ENCODE measurements at places on chromosomes 1 and 21. TPM values are rescaled to one million over a fixed set of nuclear protein-coding genes. Genes with fewer than 3 reads are reported as not detected.

- peak; percentile 80 for DNase-seq
These were observed 56.2 kb downstream of the ST3GAL3 start for GRCh38 chr1:43763497-43763973.

DNA sequence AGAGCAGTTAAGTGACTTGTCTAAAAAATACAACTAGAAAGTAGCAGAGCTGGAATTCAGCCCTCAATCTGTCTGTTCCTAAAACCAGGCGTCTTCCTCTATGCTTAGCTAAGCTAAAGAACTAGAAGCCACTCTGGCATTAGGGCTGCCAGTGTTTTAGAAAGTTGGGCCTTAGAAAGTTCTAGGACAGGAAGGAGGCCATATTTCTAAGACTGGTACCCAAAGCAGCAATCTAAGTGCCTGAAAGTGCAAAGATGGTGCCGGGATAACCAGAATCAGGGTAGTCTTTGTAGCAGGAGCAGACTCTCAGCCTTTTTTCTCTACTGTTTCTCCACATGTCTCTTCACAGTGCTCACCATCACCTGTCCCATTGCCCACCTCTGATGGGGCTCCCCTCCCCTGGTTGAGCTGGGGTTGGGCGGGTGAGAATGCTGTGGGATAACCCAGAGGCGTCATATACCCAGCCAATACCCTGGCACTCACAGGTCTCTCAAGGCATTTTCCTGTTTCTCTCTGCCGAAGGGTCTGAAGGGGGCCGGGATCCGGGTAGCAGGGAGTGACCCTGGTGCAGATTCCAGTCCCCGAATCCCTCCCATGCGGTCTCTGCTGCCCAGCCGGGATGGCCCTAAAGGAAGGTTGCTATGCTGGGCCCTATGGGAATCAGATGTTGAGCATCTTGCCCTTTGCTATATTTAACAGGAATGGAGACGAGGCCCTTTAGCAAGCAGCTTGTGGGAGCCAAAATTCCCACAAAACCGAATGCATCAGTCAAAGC is 1.1 kb upstream of the RCSD1 start:
- no peak for DNase-seq

DNA sequence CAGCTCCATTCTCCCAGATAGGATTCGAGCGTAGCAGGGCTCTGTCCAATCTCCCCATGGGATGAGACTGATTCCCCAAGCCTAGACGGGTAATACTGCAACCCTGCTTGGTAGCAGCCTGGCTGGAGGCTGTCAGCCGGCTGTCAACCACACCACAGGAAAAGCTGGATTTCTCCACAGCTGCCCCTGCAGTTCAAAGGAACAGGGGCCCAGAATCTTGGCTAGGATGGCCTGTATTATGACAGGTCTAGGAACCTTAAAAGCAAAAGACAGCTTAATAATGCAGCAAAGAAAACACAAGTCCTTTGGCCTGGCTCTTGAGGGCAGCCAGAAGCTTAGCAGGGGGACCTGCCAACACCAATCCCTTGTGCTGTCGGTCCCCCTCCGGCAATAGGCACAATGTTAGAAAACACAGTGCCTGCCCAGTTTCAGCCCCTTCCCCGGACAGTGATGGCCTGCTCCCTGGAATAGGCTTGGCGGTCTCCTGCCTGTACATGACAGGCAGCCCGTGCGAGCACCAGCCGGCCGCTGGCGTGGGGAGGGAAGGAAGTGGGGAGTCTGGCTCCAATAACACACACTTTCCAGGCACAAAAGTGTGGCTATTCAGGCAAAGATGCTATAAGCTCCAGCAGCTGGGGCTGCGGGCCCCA is 90.5 kb downstream of the TRABD2B start:
- no peak for DNase-seq

GRCh38 chr1:152968248-152968647 is 2.2 kb upstream of the SPRR4 start:
- DNase-seq = no peak

DNA sequence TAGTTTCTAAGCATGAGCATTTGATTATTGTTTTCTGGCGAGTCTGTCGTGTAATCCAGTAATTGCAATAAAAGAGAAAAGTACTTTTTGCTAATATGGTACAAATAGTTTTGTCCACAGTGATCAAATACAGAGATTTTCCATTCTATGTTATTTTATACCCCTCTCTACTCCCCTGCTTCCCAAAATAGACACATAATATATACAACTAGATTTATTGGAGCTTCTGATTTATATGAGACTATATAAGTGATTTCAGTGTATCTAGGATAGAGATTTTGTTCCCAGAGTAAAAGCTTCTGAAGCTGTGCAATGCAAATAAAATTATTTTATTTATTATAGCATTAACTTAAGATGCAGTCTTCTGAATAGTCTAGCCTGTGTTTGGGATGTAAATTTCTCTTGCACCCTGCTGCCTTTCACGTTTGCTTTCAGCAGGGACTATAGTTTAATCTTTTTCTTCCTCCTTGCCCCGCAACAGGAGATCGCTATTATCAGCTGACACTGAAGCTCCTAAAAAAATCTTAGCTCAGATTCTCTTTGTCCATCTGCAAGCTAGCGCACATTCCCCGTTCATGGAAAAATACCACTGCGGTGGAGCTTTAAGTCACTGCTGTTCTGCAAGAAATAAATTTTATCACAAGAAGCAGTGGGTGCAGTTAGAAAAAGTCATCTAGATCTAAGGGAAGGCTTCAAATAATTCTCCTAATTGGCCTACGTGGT is 273.3 kb downstream of the DISC1 start:
- DNase-seq = no peak

GRCh38 chr1:222049176-222049575 is 307.3 kb upstream of the DUSP10 start:
- no peak for DNase-seq

DNA sequence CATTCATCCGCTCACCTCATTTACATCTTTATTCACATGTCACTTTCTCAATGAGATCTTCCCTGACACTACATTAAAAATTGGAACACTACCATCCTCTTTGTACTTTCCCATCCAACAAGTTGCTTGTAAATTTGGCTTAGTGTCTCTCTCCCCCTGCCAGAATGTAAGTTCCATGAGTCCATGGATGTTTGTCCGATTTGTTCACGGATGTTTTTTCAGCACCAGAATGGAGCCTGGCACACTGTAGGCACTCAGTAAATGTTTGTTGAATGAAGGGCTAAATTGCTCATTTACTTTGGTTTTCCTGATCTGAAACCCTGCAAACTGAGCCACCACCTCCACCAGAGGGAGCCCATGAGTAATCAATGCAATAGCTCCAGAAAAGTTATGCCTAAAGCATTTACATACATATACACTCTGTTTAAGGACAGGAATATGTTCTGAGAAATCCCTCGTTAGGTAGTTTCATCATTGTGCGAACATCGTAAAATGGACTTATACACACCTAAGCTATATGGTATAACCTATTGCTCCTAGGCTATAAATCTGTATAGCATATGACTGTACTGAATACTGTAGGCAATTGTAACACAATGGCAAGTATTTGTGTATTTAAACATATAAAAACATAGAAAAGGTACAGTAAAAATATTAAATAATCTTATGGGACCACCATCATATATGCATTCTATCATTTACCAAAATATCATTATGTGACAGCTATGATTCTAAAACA is 2.8 kb upstream of the EYA3 start:
- DNase-seq = peak; percentile 79

- no peak for DNase-seq
These were observed 609.1 kb upstream of the USP24 start for GRCh38 chr1:55824251-55824640.

- DNase-seq = no peak
These were observed 9.1 kb downstream of the PRPF38A start for GRCh38 chr1:52413410-52413989.

DNA sequence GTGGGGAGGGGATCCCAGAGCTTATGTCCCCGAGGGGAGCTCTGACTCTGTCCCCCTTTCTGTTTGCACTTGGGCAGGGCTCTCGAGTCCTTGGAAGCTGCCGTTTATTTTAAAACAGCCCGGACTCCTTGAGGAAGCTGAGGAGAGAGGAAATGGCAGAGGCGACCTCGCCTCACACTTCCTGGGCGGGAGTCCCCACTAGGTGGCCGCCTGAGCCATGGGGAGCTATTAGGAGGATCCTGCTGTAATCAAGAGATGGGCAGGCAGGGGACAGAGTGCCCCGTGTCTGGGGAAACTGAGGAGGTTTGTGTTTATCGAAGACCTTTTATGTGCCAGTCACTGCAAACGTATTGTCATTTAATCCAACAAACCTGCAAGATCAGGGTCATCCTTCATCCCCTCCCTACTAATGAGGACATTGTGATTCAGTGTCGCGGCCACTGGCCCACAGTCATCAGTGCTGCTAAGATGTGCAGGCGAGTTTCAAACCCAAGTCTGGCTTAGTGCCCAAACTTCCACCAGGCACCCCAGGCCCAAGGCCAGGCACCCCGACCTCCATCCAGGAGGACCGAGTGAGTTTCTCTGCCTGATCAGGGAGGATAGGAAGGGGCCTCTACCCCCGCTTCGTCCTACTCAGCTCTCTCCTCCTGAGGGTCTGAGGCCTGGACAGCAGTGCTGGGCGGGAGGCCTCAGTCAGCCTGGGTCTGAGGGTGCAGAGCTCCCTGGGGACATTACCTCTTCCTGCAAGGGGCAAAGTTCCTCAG is 316.9 kb upstream of the VAMP3 start:
- DNase-seq = peak; percentile 8

- DNase-seq = no peak
These were observed 4.7 kb upstream of the PLPP3 start for GRCh38 chr1:56583957-56584468.

DNA sequence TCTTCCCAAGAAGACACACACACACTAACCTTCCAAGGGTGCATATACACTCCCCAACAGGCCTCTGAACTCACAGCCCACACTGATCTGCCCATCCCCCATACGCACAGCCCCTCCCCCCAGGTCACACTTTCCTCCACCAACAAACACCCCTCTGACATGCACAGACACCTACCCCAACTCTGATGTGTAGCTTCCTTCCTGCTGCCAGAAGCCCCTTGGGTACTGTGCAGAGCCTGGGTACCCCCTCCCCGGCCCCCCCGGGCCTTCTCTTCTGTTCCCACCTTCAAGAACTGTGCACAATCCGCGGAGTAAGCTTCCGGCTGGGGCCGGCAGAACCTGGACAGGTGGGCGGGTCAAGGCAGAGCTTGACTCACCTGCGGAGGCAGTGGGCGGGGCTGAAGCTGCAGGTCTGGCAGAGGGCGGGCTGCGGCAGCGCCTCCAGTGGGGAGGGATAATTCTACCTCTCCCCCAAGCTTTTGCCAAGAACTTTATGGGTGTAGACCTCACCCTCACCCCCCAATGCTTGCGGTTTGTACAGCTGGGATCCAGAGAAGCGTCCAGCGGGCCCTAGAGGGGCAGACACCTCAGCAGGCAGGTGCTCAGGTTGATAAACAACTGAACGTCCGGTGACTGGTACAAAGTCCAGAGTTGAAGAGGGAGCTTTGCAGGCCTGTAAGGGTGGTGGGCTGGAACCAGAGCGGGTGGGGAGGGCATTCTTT is at the start of gene C1orf210:
Gene C1orf210 (minus strand): TSS at position 313 of the 722 bp plus-strand sequence. CDS start 2,311 bp downstream, outside the sequence.
- DNase-seq = no peak

DNA sequence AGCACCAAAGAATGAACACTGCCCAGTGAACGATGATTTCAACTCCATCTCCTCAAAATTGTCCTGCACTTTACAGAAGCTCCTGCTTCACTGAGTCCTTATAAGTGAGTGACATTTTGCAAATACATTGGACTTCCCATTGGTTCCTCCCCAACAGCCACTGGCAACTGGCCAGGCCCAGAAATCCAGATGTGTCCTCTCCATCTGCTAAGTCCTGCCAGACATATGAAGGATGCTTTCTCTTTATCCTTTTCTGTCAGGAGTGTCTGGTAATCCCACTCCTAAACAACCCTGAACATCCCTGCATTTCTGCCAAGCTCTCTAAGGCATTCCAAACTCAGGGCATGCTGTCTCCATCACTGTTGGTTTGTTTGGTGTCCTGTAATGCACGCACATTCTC is 271.8 kb downstream of the RRAGC start:
- no peak for DNase-seq

GRCh38 chr1:31937300-31938183 is 626 bp downstream of the PTP4A2 start:
- DNase-seq = peak; percentile 53

DNA sequence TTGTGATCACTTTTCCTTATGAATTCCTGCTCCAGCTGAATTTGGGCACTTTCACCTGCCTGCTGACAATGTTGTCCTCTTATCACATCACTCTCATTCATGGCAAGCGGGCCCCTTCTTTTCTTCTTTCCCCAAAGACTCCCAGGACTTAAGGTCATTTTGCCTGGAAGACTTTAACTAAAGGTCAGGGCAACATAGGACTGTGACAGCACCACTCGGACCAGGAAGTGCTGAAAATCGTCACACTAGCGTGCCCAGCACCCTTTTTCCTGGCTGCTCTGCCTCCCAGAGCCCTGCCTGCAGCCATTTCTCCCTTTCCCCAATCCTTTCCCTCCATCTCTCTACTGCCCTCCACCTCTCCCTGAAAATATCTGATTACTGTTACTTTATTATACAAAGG is 35.4 kb downstream of the CD34 start:
- DNase-seq = no peak

GRCh38 chr1:208521534-208521933 is 277.4 kb upstream of the PLXNA2 start:
- no peak for DNase-seq

- DNase-seq = no peak
These were observed 56.3 kb upstream of the NFASC start for GRCh38 chr1:204814166-204814884.

GRCh38 chr1:56147459-56147858 is 431.9 kb downstream of the PLPP3 start:
- DNase-seq = no peak

GRCh38 chr1:44485229-44485933 is 80.3 kb downstream of the RNF220 start:
- peak; percentile 96 for DNase-seq

The CFHR2 gene
- not detected for total RNA-seq

The HTR6 gene
- under 0.01 TPM for total RNA-seq

The GJC2 gene
- 12.7 TPM for total RNA-seq

The XCL2 gene
- not detected for total RNA-seq

The KRTAP10-9 gene
- total RNA-seq = not detected

The AMY1B gene
- not detected for total RNA-seq

The KIF26B gene
- total RNA-seq = 0.54 TPM
